Esophagus squamous epithelium (tissue), 5 donors: ENCODE measurements at places on chromosomes 11 and 22. TPM values are rescaled to one million over a fixed set of nuclear protein-coding genes. Genes with fewer than 3 reads are reported as not detected.
A peak's percentile ranks its signal among the peaks of the same experiment; 100 is the strongest.

DNA sequence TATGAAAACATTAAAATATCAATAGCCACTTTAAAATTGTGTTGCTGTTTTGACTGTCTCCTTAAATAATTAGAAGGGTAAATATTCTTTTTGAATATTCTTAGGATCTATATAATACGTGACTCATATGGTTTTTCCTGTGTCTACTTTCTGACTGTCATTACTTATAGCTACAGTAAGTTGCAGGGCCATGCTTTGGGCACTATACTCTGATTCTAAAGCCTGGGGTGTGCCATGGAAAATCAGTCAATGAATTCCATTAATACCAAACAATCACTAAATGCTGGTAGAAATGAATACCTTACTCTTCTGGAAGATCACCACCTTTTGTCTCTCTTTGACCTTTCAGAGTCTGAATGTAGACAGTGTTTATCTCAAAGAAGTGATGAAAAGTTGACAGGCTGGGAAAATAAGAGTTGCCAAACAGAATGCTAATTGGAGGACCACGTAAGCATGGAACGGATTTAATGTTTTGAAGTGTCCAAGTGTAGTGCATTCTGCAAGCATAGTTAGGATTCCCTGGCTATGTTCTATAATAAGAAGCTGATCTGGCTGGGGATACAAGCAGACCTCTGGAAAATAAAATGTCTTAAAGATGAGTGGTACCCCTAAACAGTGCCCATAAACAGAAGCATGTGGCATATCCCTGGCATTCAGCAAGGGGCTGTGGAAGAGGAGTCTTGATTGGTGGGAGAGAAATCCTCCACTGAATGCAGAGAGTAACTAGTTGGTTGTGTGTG is 16.8 kb downstream of the LUZP2 start:
- no peak overlapping the region for H3K4me3 ChIP-seq
- H3K27ac ChIP-seq = no peak overlapping the region
- H3K4me1 ChIP-seq = no peaks in the 10 kb centered on the region
- no peaks in the 10 kb centered on the region for H3K27me3 ChIP-seq
- DNase-seq = no peak
- no peaks in the 10 kb centered on the region for H3K36me3 ChIP-seq

- H3K27me3 ChIP-seq = no peaks in the 10 kb centered on the region
- H3K36me3 ChIP-seq = no peaks in the 10 kb centered on the region
- DNase-seq = no peak
- no peaks in the 10 kb centered on the region for H3K4me1 ChIP-seq
- no peak overlapping the region for H3K4me3 ChIP-seq
These were observed 218.5 kb upstream of the CADM1 start for GRCh38 chr11:115722711-115723110.

- H3K27me3 ChIP-seq = no peaks in the 10 kb centered on the region
- no peak for DNase-seq
- no peak overlapping the region for H3K27ac ChIP-seq
- H3K4me3 ChIP-seq = no peak overlapping the region
These were observed 2.7 kb upstream of the OR2D2 start for GRCh38 chr11:6895010-6895409.

- peak overlapping the region; percentile 38 for H3K4me3 ChIP-seq
- peaks cover 43% of the 10 kb centered on the region for H3K4me1 ChIP-seq
- H3K27ac ChIP-seq = peak overlapping the region; percentile 39
- no peak for DNase-seq
- no peaks in the 10 kb centered on the region for H3K27me3 ChIP-seq
- no peaks in the 10 kb centered on the region for H3K36me3 ChIP-seq
These were observed 979 bp downstream of the SMIM38 start for GRCh38 chr11:69156673-69157155.

DNA sequence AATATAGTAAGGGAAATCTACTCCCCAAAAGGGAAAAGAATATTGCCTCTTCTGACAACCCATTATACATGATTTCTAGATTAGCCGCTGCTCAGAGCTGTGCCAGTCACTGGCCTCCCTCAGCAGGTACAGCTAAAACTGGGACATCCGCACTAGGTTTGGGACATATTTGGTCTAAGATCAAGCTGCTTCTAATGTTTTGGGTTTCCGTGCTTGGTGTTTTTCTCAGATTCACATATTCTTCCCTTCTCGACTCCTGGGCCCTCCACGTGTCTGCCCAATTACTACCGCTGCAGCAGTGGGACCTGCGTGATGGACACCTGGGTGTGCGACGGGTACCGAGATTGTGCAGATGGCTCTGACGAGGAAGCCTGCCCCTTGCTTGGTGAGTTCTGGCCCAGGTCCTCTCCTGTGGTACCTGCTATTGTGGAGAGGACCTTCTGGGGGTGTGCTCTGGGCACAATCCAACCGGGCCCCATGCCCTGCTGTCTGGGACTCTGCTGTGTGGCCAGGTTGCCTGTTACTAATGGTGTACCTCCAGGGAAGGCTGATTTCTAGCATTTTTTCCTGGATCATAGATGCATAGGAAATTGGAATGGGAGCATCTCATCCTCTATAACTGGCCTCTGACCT is 138.1 kb upstream of the SORL1-AS1 start:
- no peak overlapping the region for H3K27ac ChIP-seq
- H3K27me3 ChIP-seq = no peaks in the 10 kb centered on the region
- H3K4me3 ChIP-seq = no peak overlapping the region
- DNase-seq = no peak

- H3K36me3 ChIP-seq = peaks cover 55% of the 10 kb centered on the region
- H3K4me3 ChIP-seq = no peak overlapping the region
- H3K27me3 ChIP-seq = no peaks in the 10 kb centered on the region
- DNase-seq = no peak
- no peak overlapping the region for H3K27ac ChIP-seq
- no peaks in the 10 kb centered on the region for H3K4me1 ChIP-seq
These were observed 45.9 kb upstream of the GPR83 start for GRCh38 chr11:94447149-94447548.

- no peaks in the 10 kb centered on the region for H3K36me3 ChIP-seq
- no peak for DNase-seq
- peak overlapping the region; percentile 91 for H3K27ac ChIP-seq
- peaks cover 96% of the 10 kb centered on the region for H3K4me1 ChIP-seq
These were observed 18.5 kb downstream of the PRR33 start for GRCh38 chr11:1873048-1873812.

- no peak overlapping the region for H3K4me3 ChIP-seq
- H3K27me3 ChIP-seq = no peaks in the 10 kb centered on the region
- no peak for DNase-seq
- no peak overlapping the region for H3K27ac ChIP-seq
- no peaks in the 10 kb centered on the region for H3K4me1 ChIP-seq
These were observed 161.4 kb downstream of the METTL15 start for GRCh38 chr11:28269586-28269985.

GRCh38 chr11:79809487-79809886 is 368.7 kb upstream of the TENM4 start:
- H3K27ac ChIP-seq = no peak overlapping the region
- no peak for DNase-seq
- no peak overlapping the region for H3K4me3 ChIP-seq
- no peaks in the 10 kb centered on the region for H3K36me3 ChIP-seq
- H3K4me1 ChIP-seq = no peaks in the 10 kb centered on the region
- H3K27me3 ChIP-seq = no peaks in the 10 kb centered on the region

GRCh38 chr11:2275334-2276279 is 5.2 kb upstream of the ASCL2 start:
- peaks cover 7% of the 10 kb centered on the region for H3K4me1 ChIP-seq
- no peak for DNase-seq

DNA sequence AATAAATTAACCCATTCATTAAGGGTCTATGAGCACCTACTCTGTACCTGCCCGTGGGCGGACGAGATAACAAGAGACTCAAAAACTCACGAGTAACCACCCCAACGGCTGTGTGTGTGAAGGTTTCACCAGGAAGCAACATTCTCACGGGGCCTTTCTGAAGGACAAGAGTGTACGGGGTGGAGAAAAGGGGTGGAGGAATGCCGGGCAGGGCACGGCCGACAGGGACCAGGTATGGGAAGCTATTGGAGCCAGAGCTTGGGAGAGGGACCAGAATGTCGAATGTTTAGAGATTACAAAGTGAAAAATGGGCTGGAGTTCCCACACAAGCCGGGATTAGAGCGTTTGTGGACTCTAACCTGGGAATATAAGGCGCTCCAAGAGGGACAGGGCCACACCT is 1.6 kb downstream of the KMT5B start:
- peak overlapping the region; percentile 79 for H3K4me3 ChIP-seq
- DNase-seq = no peak
- no peaks in the 10 kb centered on the region for H3K27me3 ChIP-seq

- no peak for DNase-seq
- H3K27me3 ChIP-seq = no peaks in the 10 kb centered on the region
- no peak overlapping the region for H3K4me3 ChIP-seq
- H3K27ac ChIP-seq = peak overlapping the region; percentile 58
These were observed 2.7 kb downstream of the DTX4 start for GRCh38 chr11:59174664-59175033.

DNA sequence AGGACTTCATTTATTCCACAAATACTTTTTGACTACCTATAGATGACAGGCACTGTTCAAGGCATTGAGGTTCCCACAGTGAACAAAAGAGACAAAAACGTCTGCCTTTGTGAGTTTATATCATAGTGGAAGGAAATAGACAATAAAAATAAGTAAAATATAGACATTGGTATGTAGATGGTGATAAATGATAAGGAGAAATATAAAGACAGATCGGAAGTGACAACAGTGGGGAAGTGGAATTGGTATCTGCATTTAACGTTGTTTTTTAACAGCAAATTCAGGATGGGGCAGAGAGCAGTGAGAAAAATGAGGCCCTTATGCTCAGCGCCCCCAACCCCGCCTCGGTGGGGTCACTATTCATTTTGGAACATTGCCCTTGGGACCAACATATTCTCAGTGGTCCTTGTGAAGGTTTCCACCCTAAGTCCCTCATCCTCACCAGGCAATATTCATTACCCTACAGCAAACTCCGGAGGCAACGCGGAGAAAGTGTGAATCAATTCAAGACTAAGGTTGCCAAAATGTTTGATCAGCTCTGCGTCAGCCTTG is 627 bp upstream of the PEX26 start:
- peak overlapping the region; percentile 84 for H3K27ac ChIP-seq
- no peak for DNase-seq
- peaks cover 4% of the 10 kb centered on the region for H3K36me3 ChIP-seq
- H3K4me1 ChIP-seq = peaks cover 19% of the 10 kb centered on the region
- peak overlapping the region; percentile 93 for H3K4me3 ChIP-seq

DNA sequence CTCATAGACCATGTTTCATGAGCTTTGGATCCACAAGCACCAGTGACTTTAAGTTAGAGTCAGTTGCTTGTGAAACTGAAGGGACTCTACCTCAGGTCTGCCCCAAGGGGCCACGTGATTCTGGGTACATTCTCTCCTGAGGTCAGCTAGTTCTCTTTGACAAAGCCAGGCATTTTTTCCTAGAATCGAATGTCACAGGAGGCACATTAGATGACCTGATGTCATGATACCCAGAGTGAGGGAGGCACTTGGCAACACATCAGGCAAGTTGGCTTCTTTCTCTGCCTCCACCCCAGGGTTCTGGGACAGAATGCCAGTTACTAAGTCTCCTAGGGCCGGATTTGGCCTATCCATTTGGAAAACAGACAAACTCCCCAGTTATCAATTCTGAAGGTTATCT is 93.0 kb downstream of the APIP start:
- H3K27ac ChIP-seq = no peak overlapping the region
- H3K4me1 ChIP-seq = peaks cover 13% of the 10 kb centered on the region
- no peak for DNase-seq
- H3K27me3 ChIP-seq = no peaks in the 10 kb centered on the region

DNA sequence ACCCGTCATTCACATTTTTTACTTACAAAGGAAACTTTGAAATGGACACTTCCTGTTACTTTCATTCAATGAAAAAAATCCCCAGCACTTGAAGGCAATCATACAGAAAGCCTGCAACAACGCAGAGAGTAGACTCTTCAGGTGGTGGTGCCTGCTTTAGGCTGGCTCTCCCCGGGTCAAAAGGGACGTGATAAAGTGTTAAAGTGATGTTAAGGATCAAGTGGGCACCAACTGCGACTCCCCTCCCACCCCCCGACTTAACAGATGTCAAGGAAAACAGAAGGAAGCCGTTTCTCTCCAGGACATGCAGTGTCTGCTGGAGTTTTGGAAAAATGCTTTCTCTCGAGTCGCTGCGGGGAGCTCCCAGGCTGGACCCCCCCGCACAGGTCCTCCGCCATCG is 414 bp upstream of the PNPLA3 start:
- no peak overlapping the region for H3K27ac ChIP-seq
- peaks cover 37% of the 10 kb centered on the region for H3K4me1 ChIP-seq
- DNase-seq = no peak
- H3K36me3 ChIP-seq = no peaks in the 10 kb centered on the region
- no peaks in the 10 kb centered on the region for H3K27me3 ChIP-seq

DNA sequence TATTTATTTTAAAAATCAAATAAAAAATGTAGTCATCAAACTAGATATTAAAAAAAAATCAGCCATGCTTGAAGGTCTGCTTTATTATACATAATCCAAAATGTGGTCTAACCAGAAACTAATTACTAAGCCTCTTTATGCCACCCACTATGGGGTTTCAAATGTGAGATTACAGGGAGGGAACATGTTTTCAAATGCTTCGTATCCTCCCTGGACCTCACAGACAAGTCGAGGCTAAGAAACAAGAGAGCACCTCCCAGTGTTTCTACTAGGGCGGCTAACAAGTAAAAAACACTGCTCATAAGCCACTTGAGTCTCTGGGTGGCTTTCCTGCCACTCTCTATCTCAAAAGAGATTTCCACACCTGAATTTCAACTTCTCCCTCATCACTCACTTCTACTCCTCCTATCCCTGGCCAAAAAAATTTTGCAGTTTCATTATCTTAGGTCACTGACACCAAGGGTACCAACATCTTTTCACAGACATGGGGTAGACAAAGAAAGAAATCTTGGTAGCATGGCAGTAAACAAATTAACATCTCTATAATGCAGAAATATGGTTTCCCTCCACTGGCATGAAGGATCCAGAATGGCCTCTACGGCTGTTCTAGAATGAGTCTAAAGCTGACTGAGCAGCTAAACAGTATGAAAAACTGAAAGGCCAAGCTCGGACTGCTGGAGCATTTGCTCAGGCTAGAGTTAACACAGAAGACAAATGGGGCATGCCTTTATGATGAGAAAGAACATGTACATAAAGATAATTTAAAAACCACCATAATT is 50.9 kb downstream of the PITPNB start:
- peak overlapping the region; percentile 92 for H3K27ac ChIP-seq
- no peaks in the 10 kb centered on the region for H3K27me3 ChIP-seq
- peaks cover 44% of the 10 kb centered on the region for H3K4me1 ChIP-seq
- DNase-seq = no peak
- H3K36me3 ChIP-seq = peaks cover 6% of the 10 kb centered on the region

- DNase-seq = no peak
- H3K27ac ChIP-seq = no peak overlapping the region
- H3K4me1 ChIP-seq = no peaks in the 10 kb centered on the region
- H3K36me3 ChIP-seq = peaks cover 51% of the 10 kb centered on the region
- H3K4me3 ChIP-seq = no peak overlapping the region
These were observed 184.0 kb downstream of the TBC1D22A start for GRCh38 chr22:46946383-46946962.

The OMP gene
- total RNA-seq = 1.1 TPM

The SLC22A12 gene
- not detected for total RNA-seq

The MRPL17 gene
- total RNA-seq = 31.8 TPM

The RASL10A gene
- total RNA-seq = not detected

The TMPRSS5 gene
- 0.35 TPM for total RNA-seq

The PDGFD gene
- 0.66 TPM for total RNA-seq
